CD4-positive, alpha-beta T cell (primary cell): ENCODE measurements at places on chromosomes 16 and 17.

DNA sequence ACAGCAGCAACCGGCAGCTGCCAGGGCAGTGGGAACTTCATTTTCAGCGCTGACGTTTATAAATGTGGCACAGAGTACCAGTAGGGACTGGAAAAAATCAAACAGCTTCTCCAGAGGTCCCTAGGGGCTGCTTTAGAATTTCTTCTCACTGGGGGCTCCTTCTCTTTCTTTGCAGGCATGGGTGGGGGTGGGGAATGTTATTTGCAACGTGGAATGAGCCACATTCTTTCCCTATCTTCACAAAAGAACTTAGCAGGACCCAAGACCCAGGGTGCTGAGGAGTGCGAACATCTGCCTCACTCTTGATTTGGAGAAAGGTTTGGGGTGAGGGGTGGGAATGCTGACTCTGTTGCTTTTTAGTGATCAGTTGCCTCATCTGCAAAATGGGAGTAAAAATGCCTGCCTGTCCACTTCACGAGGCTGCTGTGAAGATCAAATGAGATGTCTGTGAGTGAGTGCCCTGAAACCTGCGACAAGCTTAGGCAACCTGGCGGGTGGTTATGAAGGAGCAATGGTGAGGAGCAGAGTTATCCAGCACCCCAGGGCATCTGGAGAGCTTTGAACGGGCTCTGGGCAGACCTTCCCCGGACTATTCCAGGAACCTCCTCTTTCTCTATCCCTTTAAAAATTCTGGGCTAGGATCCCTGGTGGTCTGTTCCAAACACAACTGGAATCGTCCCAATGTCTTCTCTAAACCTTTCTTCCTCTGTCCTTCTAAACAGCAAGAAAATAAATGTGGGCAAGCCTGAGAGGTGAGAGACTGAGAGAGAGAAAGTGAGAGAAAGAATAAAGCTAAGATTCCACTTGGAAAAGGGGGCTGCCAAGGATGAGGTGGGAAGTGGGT is 10.7 kb upstream of the PIPOX start:
- DNase-seq: no peak

DNA sequence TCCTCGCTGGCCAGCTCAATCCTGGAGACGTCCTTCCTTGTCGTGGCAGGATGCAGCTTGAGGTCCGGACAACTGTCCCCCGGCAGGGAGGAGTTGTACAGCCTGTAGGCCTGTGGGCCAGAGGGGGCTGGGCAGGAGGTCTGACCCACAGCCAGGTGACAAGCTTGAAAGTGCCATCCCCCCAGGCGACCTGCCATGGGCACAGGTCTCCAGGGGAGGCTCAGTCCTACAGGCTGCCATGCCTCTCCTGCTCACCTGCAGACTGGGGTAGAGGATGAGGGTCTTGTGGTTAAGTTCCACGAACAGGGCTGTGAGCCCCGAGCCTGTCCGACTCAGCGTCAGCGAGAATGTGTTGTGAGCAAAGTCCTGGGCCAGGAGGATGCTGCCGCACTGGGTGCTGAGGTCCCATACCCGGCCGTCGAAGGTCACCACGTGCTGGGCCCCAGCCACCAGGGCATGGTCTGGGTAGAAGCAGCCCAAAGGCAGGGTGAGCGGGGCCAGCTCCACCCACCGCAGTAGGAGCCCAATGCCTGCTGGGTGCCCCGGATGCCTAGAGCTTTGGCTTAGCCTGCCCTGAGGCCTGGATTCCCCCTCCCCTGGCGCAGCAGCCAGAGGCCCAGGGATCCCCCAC is 39.8 kb downstream of the RMI2 start:
- DNase-seq: no peak

DNA sequence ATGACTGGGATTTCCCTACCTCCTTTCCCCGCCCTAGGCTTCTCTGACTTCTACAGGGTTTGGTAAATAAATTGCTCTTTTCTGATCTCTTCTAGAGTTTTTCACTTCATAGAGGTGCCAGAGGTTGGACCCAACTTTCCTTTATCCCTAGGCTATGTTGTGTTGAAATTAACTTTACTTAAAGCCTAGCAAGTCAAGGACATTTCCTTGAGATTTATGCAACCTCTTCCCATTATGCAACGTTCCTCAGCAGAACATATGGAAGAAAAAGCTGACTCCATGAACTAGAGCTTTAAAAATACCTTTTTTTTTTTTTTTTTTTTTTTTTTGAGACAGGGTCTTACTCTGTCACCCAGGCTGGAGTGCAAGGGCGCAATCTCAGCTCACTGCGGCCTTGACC is 15.5 kb downstream of the MPO start:
- no peak for DNase-seq

- DNase-seq: no peak
These were observed 908 bp upstream of the CLUH start for GRCh38 chr17:2712300-2713043.

DNA sequence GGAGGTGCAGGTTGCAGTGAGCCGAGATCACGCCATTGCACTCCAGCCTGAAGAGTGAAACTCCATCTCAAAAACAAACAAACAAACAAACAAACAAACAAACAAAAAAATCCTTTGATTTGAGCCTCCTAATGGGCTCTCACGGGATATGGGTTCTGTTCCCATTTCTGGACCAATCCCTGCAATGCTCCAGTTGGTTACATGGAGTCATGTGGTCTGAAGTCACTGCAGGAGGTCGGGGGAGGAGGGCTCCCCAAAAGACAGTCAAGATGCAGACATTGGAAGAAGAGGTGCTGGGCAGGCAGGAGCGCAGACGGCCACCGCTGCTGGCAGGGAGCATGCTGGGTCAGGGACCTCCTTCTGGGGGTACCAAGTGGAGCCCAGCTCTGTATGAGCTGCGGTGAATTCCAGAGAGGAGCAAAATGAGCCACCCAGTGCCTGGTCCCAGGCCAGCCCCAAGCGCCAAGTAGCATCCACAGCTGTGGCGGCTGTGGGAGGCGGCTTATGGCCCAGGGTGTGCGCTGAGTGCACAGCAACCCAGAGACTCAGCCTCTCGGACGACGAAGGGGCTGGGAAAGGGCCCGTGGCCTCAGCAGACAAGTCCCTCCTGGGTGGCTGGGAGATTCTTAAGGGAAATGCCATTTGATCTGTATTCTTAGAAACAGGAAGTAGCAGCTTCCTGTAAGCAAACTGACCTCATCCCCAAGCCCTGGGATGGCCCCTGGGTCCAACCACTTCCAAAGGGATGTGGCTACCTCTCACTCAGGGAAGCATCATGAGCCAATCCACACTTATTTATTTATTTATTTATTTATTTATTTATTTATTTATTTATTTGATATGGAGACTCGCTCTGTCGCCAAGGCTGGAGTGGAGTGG is 19.6 kb upstream of the ATP2A3 start:
- no peak for DNase-seq

- no peak for DNase-seq
These were observed 27.8 kb upstream of the MEAK7 start for GRCh38 chr16:84532291-84532724.

DNA sequence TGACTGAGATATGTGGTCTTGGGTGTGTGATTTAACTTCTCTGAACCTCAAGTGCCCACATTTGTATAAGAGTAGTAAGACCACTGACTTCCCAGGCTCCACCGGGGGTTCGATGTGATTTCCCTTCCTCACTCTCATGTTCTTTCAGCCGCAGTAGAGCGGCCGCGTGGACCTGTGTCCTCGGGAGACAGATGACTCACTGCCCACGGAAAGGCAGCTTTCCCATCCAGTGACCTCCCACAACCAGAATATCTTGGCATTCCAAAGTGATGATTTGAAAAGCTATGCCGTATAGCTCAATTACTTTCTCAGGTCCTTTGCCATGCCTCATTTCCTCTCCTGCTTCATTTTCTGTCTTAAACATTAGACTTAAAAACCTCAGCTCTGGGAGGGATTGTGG is 73.6 kb downstream of the IL21R start:
- no peak for DNase-seq

- DNase-seq: no peak
These were observed 6.2 kb upstream of the ABCA8 start for GRCh38 chr17:68961214-68961882.

DNA sequence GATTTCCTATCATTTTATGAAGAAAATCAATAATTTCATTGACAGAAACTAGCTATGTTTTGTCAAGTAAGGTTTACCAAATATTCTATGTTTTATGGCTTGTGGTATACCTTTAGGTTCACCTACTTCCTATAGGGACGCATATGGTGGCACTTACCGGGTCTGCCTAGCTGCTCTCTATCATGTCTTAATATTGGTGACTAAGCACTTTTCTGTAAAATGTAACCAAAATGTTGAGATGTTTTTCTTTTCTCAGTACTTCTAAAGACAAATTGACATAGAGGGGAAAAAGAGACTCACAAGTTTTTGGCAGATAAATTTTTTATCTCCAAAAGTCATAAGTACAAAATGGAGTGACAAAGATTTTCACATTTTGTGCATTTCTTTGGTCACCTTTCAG is 22.6 kb upstream of the MYH4 start:
- DNase-seq: no peak

DNA sequence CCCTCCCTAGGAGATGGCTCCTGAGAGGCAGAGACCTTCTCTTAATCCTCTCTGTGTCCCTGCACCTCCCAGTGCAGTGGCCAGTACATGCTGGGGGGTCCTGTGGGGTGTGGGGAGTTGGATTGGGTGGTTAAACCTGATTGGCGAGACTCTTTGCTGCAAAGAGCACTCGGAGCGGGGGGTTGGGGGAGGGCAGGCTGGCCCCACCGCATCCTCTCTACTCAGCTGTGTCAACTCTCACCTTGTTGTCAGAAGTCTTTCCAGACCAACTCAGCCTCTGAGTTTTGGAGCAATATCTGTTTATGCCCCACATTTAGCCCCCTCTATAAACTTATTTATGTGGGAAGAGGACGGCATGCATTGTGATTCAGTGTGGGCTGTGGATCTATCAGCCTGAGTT is 40.0 kb downstream of the SMARCE1 start:
- DNase-seq: peak; percentile 60

DNA sequence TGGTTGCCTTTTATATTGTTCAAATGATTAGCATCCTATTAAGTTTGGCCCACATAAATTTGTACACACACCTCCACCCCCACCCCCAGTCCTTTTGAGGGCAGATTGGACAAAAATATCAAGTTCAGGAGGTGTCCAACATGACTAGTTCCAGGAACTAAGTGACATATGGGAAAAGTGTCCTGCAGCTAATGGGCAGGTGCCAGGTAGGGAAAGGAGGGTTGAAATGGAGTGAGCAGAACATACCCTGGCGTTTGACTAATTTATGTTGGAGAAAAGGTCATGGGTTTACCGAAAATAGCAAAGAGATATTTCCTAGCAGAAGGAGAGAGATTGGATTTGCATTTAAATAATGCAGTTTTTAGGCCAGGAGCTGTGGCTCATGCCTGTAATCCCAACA is 4.9 kb downstream of the KCTD2 start:
- DNase-seq: no peak

- DNase-seq: no peak
These were observed 96.9 kb upstream of the CREBBP start for GRCh38 chr16:3977376-3977775.

- DNase-seq: peak; percentile 61
These were observed 24.2 kb downstream of the SGSH start for GRCh38 chr17:80195671-80196529.

DNA sequence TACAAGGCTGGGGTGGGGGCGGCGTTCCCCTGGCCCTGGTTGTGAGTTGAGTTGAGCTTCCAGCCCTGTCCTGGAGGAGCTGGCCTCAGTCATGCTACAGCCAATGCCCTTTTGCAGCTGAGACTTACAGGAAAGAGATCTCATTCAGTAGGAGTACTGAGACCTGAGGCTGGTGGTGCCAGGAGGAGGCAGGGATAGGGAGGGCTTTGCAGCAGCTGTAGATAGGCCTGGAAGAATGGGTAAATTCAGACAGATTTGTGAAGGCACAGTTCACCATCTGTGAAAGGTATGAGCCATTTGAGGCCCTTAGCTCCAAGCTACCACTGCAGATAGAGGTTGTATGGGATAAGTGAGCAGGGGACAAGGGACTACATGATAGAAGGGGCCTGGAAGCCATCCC is 5.6 kb downstream of the STX4 start:
- no peak for DNase-seq

- DNase-seq: no peak
These were observed 75.9 kb upstream of the ZNF750 start for GRCh38 chr17:82915757-82916027.

GRCh38 chr16:88758944-88759244 is 26.1 kb downstream of the PIEZO1 start:
- DNase-seq: no peak

DNA sequence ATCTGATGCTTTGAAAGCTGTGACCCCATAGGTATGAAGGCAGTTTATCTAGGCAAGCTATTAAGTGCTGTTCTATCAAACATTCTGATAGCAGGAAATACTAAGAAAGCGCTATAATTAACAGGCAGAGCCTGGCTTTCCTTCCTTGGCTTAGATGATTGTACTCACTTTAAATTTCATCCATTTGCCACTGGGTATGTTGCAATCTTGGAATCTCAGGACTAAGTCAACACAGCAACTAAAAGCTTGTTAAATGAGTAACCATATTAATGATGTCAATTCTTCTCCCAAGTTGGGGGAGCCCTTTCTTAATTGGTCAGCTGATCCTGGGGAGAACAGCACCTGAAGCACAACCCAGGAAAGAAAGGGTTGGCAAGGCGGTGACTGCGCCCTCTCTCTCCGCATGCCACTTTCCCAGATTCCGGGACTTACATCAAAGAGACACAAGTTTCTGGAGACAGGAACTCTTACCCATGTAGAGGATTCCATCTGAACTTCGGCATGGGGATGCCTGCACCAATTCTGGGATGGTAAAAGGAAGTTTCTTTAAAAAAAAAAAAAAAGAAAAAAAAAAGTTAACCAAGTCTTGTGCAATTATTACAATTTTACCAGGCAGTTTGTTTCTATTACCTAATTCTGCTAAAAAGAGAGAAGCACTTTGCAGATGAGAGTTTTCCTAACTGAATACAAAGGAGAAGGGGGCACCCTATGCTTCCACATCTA is 54.4 kb upstream of the ICAM2 start:
- DNase-seq: no peak

DNA sequence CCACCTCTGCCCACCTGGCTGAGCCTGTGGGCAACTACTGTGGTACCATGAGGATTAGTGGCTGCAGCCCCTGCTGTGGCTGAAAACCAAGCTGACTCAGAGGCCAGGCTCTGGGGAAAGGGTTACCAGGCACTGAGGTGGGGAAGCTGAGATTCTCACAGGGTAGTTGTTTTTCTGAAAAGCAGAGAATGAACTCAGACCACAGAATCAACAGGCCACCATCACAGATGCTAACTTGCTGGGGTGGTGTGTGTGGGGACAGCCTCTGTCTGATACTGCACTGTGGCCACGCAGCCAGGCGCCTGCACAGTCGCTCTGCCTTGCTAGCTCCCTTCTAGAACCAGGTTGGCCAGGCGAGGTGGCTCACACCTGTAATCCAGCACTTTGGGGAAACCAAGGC is 28.8 kb downstream of the NPLOC4 start:
- DNase-seq: no peak

DNA sequence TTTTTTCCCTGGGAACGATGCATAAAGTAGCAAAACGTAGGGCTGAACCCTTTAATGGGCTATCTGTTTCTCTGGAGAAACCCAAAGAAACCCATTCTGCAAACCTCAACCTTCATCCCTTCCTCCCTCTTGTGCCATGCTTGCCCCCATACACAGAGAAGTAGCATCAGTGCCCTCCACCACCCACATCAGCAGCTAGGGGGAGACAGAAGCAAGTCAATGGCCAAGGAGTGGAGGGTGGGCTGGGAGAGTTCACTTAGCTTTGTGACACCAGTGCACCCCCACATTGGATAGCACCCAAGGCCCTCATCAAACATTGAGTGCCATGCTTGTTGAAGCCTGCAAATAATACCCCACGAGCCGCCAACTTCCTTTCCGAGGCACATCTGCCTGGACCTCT is 282.4 kb downstream of the ABCC12 start:
- no peak for DNase-seq

- no peak for DNase-seq
These were observed 76.2 kb upstream of the ZFHX3 start for GRCh38 chr16:73124097-73124652.
